Amygdala (tissue), 56 donors: ENCODE measurements at places on chromosomes 7 and 10.

DNA sequence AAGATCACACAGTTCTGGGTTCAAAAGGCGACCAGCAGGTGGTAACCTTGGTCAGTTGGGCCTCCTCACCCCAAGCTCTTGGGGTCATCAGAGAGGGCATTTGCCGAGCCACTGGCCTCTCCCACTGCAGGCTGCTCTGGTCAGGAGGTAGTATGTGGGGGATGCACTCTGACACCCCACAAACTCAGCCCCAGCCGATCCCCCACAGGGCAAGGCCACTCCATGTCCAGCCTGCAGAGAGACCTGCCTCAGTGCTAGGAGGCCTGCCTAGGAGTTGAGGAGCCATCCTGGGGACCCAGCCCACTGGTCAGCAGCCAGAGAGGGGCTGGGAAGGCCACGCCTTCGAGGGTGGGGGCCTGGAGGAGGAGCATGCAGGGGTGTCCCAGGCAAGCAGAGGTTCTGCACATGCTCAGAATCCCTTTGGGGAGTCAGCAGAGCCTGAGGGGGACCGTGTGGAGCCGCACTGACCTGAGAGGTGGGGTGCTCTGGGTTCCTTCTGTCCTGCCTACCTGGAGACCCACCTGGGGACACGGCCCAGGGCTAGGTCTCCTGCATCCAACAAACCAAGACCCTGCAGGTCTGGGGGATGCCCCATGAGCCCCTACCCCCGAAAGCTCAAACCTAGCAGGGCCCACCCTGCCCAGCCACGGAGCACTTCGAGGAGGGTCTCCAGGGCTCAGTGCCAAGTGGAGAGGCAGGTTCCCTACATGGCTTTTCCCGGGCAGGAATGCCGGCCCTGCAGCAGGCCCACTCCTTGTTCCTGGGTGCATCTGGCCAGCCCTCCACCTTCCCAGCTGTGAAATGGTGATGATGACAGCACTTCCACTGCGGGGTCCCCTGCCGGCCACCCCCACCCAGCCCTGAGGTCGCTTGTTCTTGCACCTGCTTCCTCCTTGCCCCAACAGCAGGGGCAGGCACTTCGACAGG, 58.5 kb downstream of the RASGEF1A start:
- DNase-seq, result no peak

DNA sequence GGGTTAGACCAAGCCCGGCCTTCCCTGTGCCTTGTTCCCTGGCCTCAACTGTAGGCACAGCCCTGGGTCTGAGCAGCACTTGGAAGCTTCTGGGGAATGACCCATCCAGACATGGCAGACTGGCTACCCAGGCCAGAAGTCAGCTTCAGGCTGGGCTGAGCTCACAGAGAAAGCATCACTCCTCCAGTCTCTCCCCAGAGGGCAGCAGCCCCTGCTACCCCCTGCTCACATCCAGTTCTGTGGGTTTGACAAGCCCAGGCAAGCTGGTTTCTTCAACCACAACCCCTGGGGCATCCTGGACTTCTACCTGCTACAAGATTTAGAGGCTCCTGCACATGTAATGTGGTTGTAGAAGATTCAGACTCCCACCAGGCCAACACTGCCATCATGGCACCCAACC, 9.0 kb downstream of the C10orf71 start:
- DNase-seq, result no peak

- DNase-seq, result no peak
These were observed 118.6 kb upstream of the RET start for GRCh38 chr10:42958142-42958868.

DNA sequence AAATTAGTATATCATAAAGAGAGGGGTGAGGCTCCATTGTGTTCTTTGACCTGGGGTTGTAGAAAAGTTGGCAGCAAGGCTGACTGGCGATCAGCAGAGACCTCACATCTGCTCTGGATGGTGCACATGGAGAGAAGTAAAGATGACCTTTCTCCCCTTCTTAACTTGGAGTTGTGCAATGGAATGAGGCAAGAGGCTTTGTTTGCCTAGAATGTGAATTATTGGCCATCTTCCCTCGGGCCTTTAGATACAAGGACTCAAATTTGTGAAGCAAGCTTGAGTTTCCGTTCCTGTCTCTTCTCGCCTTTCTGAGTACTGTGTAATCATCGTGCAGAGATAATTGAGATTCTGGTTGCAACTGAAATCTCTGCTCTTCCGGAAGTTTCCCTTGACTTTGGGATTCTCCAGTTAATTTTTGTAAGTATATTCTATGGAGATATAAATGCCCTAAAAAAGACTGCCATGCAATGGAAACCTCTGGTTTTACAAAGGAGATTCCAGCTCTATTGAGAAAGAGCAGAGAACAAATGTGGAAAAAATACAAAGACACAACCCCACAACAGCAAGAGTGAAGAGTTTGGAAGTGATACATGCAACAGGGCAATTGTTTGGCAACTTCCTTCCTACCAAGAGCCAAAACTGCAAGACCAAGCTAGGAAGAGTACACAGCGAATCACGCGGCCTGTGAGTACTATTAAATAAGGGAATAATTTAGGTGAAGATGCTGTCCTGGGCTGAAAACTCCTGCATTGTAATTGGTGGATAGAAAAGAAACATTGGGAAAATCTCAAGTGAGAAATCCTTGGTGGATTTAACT, 542.3 kb upstream of the NRP1 start:
- DNase-seq, result no peak

GRCh38 chr7:132145466-132145865, 430.8 kb downstream of the PLXNA4 start:
- peak; percentile 65 for DNase-seq

DNA sequence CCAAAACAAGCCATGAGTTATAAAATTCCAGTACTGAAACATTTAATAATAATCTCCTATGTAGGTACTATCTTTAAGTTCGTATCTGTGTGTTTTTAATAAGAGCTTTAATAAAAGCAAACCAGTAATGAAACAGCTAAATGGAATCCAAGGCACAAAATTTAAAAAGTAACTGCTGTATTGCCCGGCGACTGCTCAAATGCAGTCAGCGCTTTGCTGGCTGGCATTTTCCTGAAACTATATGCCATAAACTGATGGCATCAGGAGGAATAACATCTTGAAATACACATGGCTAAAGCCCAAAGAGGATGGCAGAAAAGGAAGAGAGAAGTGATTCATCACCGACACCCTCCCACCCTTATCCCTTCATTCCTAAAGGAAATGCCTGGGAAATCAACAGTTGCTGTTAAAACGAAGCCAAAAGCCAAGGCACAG, 133.1 kb downstream of the CUBN start:
- DNase-seq, result no peak

DNA sequence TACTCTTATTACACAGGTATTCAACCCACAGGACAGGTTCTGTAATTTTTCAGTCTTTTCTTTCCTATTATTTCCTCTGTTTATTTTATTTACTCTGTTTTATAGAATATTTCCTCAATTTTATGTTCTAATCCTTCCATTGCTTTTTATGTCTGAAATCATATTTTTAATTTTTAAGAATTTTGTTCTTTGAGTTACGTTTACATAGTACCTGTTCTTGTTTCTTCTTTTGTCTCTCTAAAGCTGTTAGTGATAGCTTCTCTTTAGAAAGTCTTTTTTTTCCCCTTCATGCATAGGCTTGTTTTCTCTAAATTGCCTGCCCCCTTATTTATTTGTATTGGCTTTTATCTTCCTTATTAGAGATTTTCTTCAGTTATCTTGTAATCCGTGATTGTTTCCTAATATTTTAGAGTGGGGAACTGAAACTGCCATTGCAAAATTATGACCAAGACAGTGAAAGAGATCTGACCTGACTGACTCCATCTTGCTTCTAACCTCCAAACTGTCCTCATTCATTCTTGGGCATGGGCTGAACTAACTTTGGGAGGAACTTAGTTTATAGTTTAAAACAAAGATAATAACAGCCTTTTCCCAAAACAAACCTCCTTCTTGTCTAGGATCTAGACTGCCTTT, 187.6 kb downstream of the PFKFB3 start:
- no peak for DNase-seq

DNA sequence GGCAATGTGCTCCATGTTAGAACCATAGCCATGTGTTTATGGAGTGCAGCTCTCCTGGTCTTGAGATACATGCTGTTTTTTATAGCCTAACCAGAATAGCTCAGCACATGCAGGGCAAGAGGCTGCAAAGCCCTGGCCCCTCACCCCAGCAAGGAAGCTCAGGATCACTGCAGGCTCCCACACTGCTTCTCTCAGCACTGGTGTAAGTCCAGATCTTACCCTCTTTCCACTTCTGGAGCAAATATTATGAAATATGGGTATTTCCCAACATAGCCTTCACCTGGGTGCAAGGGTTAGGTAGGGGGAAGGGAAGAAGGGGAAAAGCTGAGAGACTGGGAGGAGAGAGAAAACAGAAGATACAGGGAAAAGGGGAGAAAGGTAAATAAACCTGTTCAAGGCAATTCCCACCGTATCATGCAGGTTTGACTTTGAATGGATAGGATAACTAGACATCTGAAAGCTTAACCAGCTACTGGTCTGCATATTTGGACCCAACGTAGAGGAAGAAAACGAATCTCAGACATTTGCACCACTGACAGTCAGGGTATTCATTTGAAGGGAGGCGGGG, 19.7 kb downstream of the SKIDA1 start:
- DNase-seq, result no peak

DNA sequence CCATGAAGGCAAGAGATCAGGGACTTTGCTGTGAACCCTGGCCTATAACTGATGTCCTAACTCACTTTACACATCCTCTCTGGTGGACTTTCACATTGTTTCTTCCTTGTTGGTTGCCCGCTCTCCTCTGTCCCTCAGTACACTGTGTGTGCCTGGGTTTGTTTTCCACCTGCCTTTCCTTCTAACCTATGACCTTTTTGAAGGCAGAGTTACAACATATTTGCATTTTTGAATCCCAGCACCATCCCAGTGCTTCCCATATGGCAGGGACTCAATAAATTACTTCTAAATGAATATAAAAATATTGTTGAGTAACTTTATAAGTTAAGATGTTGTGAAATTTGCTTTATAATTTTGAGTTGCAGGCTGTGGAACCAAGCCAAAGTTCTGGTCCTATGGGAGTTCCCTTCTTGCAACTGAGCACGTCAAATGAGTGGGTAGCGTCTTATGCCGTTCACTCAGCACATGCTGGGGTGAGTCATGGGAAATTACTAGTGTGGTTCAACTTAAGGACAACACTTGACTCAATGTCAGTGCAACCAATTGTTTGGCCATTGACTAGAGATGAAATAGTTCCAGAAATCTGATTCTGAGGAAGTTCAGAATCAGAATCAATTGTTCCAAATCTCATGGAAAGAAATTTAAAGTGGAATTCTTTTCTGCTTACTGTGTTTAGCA, 250.9 kb downstream of the TWIST1 start:
- DNase-seq, result no peak

GRCh38 chr7:98629001-98629431, 11.9 kb downstream of the NPTX2 start:
- no peak for DNase-seq

GRCh38 chr10:132468651-132469050, 68.9 kb upstream of the INPP5A start:
- DNase-seq, result no peak

GRCh38 chr7:4782333-4783291, 7.2 kb downstream of the AP5Z1 start:
- no peak for DNase-seq

DNA sequence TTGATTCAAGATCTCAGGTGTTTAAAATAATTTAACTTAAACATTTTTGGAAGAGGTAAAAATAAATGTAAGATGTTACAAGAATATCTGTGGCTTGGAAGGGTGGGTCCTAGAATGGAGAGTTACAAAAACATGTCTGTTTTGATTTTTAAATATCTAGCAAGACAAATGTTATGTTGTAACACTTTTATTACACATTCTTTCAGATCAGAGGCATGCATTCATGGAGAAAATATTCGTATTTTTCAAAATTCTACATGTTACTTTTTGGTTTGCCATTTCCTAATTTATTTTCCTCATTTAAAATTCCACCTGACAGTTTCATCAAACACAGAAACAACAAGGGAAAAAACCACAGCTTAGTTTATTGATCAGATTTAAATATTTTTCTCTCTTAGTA, 10.0 kb downstream of the WBP1L start:
- no peak for DNase-seq

- no peak for DNase-seq
These were observed 65.3 kb downstream of the JAZF1 start for GRCh38 chr7:28115261-28115660.

- no peak for DNase-seq
These were observed 77.0 kb upstream of the EEPD1 start for GRCh38 chr7:36076074-36076473.

DNA sequence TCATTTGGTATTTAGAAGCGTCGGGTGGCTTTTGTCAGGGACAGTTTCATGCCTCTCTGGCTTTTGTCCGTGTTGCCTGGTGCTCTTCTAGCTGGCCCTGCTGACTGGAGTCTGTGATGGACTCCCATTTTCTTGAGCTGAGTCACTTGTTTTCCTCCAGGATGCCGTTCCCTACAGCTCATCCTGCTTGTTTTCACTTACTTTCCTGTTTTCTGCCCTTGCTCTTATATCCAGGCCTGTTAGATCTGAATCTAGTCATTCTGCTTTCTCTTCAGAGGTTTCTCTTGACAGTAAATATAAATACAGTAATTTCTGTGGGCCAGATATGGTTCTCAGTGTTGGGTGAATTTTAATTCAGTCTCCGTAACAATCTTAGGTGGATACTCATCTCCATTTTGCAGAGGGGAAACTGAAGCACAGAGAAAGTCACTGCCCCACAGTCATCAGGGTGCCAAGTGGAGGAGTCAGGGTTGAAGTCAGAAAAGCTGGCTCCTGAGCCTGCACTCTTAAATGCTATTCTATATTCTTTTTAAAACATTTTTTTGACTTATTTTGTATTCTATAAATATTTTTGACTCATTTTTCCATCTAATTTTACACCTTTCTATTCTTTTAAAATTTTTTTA, 85.4 kb downstream of the CCNY start:
- no peak for DNase-seq

- no peak for DNase-seq
These were observed 28.2 kb downstream of the PFKP start for GRCh38 chr10:3095373-3096139.

GRCh38 chr10:62433901-62434300, 59.7 kb downstream of the ZNF365 start:
- no peak for DNase-seq

DNA sequence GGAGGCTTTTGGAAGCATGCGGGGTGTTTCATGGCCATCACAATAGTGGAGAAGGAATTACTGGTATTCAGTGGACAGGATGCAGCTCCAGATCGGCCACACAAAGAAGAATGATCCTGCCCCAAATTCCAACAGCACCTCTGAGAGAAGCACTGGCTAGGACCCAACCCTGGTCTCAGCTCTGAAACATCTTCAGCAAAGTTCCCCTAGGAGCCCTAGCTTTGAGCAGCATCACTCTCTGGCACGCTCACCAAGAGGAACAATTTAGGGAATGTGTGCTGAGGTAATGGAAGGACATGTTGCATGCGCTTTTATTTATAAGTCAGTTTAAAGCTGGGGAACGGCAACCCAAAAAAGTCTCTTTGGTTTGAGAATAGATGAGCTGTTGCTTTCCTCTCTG, 5.5 kb upstream of the OPN1SW start:
- DNase-seq, result no peak

- DNase-seq, result no peak
These were observed 96.8 kb downstream of the DKK1 start for GRCh38 chr10:52410916-52411315.

GRCh38 chr10:114753126-114753525, 68.5 kb upstream of the FHIP2A start:
- DNase-seq, result no peak

- DNase-seq, result no peak
These were observed 274.9 kb downstream of the SDK1 start for GRCh38 chr7:3575753-3576531.

GRCh38 chr10:6363511-6363910, 160.8 kb downstream of the PFKFB3 start:
- no peak for DNase-seq
